ENCODE measurements at places on chromosomes 7 and 10. TPM values are rescaled to one million over a fixed set of nuclear protein-coding genes. Genes with fewer than 3 reads are reported as not detected.
A peak's percentile ranks its signal among the peaks of the same experiment; 100 is the strongest.

Gene ANKRD1
- 1.4 TPM for total RNA-seq

Gene STEAP4
- 2.1 TPM for total RNA-seq

Gene SLIT1
- 0.09 TPM for total RNA-seq

GRCh38 chr10:75640381-75640780 lies 209.0 kb downstream of the LRMDA start:
- DNase-seq: no peak

Gene PURB
- 27.2 TPM for total RNA-seq

Gene BMPER
- total RNA-seq: 157 TPM

Gene TRRAP
- total RNA-seq: 9.6 TPM

Gene SLC26A3
- not detected for total RNA-seq

Gene IFIT2
- 30.7 TPM for total RNA-seq

DNA sequence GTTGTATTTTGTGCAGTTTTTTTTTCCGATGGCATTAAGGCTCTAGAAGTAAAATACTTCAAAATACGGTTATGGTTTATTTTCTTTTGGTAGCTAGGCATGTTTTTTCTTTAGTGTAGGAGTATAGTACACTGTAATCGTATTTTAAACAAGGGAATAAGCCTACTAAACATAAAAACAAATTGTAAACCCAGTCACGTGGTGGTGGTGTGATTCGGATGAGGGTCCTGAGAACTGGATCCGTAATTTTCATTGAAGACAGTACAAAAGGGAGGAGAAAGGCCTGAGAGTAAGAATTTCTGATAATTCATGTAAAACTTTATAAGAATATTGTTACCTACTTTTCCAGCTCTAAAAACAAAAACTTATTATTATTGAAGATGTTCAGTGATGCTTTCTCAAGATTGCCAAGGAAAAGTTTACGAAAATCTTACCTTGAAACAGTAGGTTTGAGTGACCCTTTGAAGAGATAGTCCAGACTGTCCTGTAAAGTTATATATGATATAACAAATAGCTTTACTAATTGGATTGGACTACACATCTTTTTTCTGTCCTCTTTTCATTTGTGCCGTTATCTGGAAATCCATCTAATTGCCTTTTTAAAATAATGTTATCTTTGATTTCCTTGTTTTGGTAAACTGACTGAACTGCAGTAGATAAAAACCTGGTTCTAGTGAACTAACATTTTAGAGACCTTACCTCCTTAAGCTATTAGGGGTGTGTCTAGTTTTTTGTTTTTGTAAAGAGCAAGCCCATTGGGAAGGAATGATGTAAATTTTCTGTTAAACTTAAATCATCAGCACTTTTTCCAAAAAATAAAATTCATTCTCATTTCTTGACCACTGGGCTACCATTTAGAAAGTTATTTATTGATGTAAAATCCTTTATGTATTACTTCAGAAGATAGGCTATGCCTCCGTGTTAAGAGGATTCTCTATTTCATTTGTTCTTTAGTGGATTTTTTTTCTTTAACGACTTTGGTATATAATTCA lies 1.0 kb upstream of the PBLD start:
- no peak for DNase-seq

GRCh38 chr7:98626460-98627412 lies 9.7 kb downstream of the NPTX2 start:
- no peak for DNase-seq

GRCh38 chr10:97851341-97852001 lies 1.8 kb downstream of the GOLGA7B start:
- DNase-seq: no peak

GRCh38 chr7:5469375-5470166 lies 45.9 kb upstream of the TNRC18 start:
- DNase-seq: no peak

GRCh38 chr7:39069896-39070881 lies 92.5 kb downstream of the POU6F2 start:
- DNase-seq: no peak

Gene UNCX
- total RNA-seq: not detected

Gene CLCN1
- 0.16 TPM for total RNA-seq

Gene SPDYE1
- total RNA-seq: not detected

- DNase-seq: peak; percentile 92
Measured at GRCh38 chr10:72800000-72800740, 93.4 kb upstream of the OIT3 start.

Gene ADCYAP1R1
- total RNA-seq: not detected

Gene AKR1C2
- 376 TPM for total RNA-seq

Gene POLD2
- 87.9 TPM for total RNA-seq

GRCh38 chr10:29372920-29373319 lies 84.0 kb downstream of the LYZL1 start:
- no peak for DNase-seq

DNA sequence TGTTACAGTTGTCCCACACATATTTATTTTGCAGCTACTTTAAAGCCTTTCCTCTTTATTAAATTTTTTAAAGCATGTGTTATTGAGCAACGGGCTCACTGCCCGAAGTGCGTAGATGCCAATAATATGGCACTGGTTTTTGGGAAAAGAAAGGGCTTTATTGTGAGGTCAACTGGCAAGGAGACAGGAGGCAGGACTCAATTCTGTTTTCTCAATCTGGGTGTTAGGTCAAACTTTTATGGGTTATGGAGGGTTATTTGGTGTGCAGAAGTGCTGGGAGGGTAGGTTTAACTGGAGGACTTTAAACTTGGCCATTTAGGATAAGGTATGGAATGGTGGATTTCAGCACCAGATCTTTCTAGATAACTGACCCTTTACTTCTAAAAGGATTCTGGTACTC lies 183.6 kb downstream of the LRRC4 start:
- DNase-seq: no peak

DNA sequence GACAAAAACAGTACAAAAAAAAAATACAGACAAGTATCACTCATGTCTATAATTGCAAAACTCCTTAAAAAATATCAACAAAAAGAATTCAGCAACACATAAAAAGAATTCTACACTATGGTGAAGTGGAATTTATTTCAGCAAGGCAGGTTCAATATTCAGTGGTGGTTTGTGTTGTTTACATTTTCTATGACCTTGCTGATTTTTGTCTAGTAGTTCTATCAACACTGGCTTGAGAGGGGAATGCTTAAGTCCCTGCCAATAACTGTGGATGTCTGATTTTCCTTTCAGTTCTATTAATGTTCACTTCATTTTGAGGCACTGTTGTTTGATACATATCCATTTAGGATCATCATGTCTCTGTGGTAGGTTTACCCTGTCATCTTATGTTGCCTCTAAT lies 58.5 kb downstream of the CADPS2 start:
- DNase-seq: no peak

Gene ACSM6
- not detected for total RNA-seq

Gene SSC4D
- 0.36 TPM for total RNA-seq

- DNase-seq: no peak
Measured at GRCh38 chr7:156376317-156376716, 264.3 kb upstream of the RNF32 start.

Gene LRRC61
- 0.09 TPM for total RNA-seq

- peak; percentile 78 for DNase-seq
Measured at GRCh38 chr7:46352004-46352954, 431.2 kb upstream of the IGFBP3 start.

- no peak for DNase-seq
Measured at GRCh38 chr7:133056370-133057238, 25.3 kb downstream of the CHCHD3 start.

Gene VGF
- not detected for total RNA-seq

Gene FGFBP3
- 1.2 TPM for total RNA-seq

Gene NUDT1
- 8.3 TPM for total RNA-seq

Gene DPCD
- total RNA-seq: 46.3 TPM

GRCh38 chr10:35633006-35633980 lies 8.8 kb downstream of the FZD8 start:
- DNase-seq: no peak

DNA sequence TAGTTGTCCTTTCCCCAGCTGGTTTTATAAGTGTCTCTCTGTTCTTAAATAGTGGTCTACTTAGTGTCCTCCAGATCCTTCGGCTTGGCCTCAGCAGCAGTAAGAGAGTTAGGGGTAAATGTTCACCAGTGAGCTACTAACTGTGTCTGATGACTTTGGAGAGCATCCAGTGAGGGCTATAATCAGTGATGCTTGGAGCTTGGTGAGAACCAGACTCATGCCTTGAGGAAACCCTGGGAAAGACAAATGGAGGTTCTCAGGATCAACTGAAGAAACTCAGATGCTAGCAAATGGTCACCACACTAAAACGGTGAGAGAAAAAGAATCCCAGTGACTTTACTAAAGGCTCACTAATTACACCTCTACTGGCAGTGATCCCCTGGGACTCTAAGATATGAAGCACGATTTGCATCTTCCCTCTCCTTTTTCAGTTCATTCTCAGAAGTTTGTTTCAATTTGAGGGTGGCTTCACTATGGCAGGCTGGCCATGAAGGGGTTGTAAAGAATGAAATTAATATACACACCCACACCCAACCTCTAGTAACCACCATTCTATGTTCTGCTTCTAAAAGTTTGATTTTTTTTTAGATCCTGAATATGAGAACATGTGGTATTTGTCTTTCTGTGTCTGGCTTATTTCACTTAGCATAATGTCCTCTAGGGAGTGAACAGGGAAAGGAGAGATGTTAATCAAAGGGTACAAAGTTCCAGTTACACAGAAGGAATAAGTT lies 177.9 kb downstream of the PDE1C start:
- no peak for DNase-seq

- DNase-seq: no peak
Measured at GRCh38 chr10:124179308-124180043, 86.1 kb upstream of the CHST15 start.

Gene KIF11
- total RNA-seq: 4.5 TPM

All from fibroblast of the aortic adventitia (primary cell).